Urothelium cell line (cell line): ENCODE measurements at places on chromosomes 3 and 15.

DNA sequence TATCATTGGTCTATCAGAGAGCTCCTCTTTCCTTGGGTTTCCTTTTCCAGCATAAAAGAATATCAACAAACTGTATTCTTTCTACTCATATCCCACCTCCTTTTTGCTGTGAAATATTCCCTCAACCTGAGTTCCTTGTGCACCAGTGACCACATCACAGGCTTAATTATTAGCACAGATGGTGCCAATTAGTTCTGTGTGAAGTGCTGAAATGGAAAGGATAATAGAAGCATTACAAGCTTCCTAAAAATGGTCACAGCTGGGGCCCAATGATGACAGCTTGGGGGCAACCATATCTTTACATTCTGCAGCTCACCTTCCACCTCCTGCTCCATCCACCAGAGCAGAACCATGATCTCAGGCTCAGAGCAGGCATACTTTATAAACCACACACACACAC is 84.6 kb downstream of the ANO10 start:
- DNase-seq: no peak

GRCh38 chr3:161251716-161252115 is 30.6 kb downstream of the NMD3 start:
- DNase-seq: no peak

DNA sequence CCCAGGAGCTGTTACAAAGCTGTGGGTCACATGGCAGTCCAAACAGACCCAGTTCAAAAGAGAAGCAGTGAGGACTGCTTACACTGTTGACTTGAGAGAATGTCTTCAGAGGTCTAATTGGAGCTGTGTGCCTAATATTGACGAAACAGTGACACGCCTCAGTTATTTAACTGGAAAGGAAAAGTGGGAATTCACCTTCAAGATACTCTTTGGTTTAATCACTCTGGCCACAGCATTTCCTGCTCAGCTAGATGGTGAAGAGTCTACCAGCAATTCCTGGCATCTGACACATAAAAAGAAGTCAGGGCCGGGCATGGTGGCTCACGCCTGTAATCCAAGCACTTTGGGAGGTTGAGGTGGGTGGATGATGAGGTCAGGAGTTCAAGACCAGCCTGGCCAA is 326.4 kb downstream of the SV2B start:
- DNase-seq: no peak

GRCh38 chr3:19931180-19931692 is 2.8 kb downstream of the EFHB start:
- DNase-seq: no peak

DNA sequence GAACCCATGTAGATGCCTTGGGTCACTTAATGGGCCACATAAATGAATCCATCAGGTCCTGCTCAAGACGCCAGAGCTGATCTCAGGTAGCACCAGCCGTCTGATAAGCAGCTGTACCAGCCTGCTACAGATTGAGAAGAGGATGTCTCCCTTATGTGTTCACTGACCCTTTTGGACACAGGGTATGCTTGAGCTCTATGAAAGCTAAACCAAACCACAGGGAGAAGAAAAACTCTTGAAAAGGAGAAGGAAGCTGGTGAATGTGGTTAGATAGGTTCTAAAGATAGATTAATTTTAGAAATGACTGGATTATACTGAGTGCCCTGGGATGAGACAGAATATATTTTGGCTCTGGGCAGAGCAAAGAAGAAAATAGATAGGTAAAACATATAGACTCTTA is 187.5 kb downstream of the SPATA16 start:
- no peak for DNase-seq

GRCh38 chr3:128689060-128689459 is 36.9 kb upstream of the RAB7A start:
- DNase-seq: no peak

DNA sequence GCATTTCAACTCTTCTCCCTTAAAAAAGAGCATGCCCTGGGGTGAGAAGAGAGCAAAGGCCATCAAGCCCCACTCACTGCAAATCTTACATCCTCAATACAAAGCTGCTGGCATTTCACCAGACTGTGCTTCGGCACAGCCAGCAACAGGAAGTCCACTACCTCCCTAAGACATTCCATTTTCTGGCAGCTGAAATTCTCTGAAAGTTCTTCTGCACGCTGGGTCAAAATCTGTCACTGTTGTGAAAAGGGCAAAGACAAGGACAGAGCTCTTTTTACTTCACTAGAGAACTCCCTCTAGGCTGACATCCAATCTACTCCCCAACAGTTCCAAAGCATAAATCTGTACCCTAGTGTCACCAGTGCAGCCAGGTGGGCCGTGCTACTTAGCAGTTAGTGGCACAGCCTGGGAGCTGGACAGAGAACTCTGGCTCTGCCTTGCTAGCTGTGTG is 6.3 kb downstream of the MTMR10 start:
- no peak for DNase-seq

DNA sequence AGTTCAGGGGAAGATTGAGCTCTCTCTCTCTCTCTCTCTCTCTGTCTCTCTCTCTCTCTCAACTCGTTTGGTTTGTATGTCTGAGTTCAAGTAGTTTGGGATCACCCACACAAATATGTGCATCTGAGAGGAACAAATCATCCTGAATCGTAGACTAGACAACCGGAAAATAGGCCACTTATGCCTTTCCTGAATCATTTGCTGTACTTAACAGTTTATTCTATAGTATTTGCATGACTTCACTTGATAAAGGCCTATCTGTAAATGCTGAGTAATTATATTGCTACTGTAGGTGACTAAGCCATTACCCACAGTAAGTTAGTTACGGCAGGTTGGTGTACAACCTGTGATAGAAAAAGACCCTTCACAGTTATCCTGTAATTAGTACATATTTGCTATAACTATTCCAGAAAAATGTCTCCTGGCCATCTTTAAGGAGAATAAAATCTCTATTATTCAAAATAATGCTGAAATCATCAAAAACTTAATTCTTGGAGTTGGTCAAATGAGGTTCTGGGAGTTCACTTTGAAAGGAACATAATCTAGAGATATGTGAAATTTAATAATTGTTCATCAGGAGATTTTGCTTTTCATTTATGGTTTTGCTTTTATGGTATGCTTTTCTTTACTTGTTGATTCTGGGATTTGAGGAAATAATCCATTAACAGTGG is 31.1 kb downstream of the OXSM start:
- DNase-seq: no peak

DNA sequence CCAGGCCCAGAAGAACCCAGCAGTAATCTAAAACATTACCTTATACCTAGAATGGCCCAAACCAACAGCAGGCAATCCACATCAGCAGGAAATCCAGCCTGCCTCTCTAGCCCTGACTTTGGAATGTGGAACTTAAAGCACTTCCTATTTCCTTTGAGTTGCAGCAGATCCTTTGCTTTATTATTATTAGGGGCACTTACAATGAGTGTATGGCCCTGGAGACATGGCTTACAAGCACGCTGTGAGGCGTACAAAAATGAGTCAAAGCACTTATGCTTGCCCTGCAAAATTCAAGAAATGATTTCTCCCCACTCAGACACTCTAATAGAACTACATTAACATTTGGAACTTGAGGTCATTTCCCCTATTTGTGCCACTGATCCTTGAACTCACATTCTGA is 9.5 kb upstream of the KNSTRN start:
- DNase-seq: no peak

GRCh38 chr3:47475029-47475569 is 642 bp downstream of the SCAP start:
- DNase-seq: no peak

DNA sequence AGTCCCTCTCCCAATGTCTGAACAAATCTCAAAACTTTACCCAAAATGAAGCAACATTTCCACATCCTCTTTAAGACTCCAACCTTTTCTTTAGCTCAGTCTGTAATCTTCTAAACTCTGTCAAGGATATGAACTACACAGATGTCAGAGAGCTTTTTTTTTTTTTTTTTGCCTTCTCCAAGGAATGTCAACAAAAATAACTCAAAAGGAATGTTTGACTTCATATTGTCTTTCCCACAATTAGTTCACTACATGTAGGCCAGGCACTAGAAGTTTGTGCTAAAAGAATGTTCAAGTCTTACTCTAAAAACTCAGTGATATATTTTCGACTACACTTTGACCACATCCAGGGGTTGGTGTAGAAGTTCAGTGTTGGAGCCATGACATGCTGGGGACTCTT is 37.1 kb downstream of the ADAMTS9 start:
- DNase-seq: no peak

- DNase-seq: no peak
These were observed 28.2 kb downstream of the CSTA start for GRCh38 chr3:122353215-122353614.

- DNase-seq: no peak
These were observed 46.9 kb downstream of the IFT57 start for GRCh38 chr3:108175352-108175751.

DNA sequence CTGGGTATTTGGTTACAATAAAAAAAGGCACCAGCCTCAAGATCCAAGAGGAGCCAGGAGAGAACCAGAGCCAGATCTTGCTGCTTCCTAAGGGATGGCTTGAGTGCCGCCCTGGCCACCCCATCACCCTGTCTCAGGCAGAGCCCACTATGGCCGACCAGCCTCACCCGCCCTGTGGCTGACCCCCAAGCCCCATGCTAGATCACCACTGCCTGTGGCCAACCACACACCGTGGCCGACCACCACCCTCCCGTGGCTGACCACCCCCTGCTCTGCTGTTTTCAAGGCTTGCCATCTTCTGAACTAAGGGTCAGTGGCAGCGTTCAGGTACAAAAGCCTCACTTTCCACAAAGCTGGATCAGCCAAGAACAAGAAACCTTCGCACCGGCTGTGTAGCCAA is 12.0 kb downstream of the CSPG5 start:
- no peak for DNase-seq

DNA sequence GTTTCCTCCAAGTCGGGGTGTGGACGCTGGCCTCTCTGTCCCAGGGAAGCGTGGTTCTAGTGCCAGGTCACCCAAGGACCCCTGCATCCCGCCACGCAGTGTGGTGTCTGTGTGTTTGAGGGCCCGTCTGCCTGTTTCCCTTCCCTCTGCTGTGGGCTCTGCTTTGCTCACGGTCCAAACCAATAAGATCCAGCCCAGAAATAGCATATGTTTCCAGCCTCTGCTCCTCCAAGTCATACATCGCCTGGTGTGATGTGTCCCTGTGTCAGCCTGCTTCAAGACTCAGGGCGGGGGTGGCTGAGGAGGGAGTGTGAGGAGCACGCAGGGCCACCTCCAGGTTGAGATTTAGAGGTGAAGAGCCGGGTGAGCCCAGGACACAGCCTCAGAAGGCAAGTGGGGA is 21.9 kb upstream of the RPL29 start:
- no peak for DNase-seq

GRCh38 chr15:62549345-62549970 is 384.4 kb upstream of the C2CD4B start:
- peak; percentile 54 for DNase-seq

GRCh38 chr15:58629625-58630024 is 119.9 kb downstream of the ADAM10 start:
- DNase-seq: no peak

DNA sequence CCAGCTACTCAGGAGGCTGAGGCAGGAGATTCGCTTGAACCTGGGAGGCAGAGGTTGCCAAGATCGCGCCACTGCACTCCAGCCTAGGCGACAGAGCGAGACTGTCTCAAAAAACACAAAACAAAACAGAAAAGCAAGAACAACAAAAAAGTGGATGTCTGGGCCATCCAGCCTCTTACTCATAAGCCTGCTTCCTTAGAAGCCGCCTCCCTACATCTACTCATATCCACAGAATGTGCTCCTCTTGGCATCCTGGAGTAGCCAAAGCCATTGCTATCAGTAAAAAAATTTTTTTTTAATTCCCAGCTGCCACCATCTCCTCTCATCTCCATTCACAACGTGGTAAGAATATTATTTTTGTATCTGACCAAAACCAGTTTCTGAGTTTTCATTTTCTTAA is 10.8 kb downstream of the ZSCAN2 start:
- no peak for DNase-seq

DNA sequence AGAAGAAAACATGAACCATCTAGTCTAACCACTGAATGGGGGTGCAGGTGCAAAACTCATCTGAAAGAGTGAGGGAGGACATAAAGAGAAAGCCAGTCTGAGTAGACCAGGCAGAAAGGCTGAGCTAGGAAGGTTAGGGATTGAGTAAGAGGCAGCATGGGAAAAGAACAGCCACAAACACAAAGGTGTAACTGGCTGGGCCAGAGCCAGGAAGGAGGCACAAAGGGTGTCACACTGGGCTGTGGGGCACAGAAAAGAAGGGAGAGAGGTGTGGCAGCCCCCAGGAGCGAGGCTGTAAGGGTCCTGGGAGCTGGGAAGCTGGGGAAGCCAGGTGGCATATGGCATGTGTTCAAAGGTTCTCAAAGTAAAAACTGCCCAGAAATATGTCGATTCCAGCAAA is 18.7 kb downstream of the IGSF11 start:
- no peak for DNase-seq

DNA sequence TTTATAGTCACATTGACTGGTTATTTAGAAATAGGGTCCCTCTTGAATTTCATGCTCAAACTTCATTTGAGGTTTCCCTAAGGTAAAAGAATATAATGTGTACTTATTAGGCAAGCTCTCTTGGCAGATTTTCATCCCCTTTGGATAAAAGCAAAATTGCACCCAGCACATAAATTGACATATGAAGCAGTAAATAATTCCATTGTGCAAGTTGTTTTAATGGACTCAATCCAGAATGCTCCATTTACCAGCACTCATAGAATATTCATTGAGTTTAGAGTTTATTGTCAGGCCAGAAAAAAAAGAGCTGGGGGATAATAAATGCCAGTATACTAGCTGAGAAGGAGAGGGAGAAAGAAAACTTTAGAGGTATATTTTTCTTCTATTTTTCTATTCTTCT is 136.8 kb downstream of the TPRG1 start:
- DNase-seq: no peak

DNA sequence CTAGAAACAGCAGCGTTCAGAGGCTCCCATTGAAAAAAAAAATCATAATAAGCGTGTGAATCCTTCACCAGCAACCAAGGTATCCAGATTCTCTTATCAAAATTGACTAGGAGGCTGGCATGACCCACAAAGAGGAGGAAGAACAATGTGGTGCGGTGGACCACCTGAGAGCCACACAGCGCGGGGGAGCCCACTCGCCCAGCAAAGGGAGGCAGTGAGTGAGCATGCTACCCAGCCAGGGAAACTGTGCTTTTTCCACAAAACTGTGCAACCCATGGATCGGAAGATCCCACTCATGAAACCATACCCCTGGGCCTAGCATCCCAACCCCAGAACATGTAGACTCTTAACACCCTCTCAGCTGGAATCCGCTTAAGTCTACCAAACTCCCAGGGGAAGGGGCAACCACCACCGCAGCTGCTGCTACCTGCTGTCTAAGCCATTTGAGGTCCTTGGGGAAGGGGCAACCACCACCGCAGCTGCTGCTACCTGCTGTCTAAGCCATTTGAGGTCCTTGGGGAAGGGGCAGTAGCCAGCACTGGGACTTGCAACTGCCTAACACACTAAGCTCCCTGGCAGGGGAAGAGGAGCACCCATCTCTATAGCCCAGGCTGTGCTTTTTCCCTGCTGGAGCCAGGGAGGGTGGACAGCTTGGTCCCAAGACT is 102.8 kb upstream of the CLDN18 start:
- no peak for DNase-seq

DNA sequence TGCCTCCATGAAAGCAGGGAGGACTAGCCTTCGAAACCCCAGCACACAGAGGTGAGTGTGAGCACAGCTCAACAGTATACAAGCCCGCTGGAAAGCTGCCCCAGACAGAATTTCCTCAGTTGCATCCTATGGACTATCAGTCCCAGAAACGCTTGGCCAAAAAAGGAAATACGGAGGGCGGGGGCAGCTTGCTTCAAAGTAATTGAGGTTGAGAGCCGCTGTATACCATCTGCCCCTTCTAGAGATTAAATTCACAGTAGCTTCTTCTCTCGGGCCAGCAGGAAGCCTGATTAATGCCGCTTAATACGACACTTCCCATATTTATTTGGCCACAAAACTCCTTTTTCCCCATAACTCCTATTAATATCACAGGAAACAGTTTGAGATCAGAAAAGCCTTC is 88.7 kb downstream of the LIPC start:
- DNase-seq: no peak
